ENCODE measurements at places on chromosomes 6 and 20.

- DNase-seq = no peak
These were observed 5.7 kb upstream of the L3MBTL3 start for GRCh38 chr6:130012728-130013127.

DNA sequence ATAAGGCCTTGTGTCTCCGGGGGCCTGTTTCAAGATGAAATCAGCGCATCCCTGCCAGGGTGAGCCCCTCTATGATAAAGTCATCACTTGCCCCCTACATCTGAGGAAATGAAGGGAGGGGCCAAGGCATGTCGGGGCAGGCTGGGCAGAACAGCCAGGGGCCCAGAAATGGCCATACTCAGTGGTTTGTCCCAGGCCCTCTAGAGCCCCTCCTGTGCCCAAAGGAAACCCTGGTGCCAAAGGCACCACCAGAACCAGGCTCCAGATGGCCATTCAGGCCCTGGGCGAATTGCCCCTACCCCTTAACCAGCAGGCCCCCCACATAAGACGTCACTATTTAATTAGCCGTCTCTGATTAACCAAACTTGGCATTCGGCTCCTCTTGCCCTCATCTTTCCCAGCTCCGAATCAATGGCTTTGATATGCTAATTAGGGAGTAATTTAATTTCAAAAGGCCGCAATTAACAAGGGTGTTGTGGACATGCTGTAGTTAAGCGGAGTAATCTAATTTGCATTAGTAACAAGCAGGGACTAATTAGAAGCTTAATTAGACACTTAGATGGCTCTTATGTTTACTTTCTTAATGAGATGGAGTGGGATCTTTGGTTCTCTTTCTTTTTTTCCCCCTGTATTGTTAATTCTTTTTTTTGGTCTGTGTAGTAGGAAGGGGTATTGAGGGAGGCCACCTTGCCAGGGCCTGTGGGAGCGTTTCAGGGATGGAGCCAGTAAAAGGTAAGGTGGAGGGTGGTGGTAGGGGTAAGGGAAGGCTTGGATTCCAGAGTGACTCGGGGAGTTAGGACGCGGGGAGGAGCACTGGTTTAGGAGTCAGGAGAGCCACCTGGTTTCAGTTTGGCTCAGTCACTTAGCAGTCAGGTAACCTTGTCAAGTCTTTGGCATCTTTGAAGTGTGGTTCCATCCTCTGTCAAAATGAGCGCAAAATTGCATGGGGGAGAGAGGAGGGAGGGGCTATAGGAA, 9.4 kb downstream of the FOXP4 start:
- no peak for DNase-seq

GRCh38 chr20:61120595-61121515, 131.2 kb upstream of the CDH4 start:
- peak; percentile 52 for DNase-seq

DNA sequence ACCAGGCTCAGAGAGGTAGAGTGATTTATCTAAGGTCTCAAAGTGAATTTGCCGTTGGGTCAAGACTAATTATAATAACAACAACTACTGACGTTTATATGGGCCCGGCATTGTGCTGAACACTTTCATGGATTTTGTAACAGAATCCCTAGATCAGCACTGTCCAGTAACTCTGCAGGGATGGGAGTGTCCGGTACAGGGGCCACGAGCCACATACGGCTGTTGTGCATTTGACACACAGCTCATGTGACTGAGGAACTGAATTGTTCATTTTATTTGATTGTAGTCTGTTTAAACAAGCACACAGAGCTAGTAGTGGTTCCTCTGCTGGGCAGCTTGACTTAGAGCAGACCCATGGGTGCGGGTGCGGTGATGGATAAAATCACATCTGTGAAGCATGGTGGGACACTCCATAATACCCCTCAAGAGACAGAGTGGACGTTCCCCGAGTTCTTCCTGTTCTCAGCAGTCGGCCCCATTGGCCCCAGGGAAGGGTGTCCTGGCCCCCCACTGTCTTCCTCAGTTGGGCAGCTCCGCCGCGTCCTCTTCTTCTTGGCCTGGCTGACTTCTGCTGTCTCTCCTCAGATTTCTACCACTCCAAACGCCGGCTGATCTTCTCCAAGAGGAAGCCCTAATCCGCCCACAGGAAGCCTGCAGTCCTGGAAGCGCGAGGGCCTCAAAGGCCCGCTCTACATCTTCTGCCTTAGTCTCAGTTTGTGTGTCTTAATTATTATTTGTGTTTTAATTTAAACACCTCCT, 6.8 kb downstream of the CDKN1A start:
- peak; percentile 12 for DNase-seq

DNA sequence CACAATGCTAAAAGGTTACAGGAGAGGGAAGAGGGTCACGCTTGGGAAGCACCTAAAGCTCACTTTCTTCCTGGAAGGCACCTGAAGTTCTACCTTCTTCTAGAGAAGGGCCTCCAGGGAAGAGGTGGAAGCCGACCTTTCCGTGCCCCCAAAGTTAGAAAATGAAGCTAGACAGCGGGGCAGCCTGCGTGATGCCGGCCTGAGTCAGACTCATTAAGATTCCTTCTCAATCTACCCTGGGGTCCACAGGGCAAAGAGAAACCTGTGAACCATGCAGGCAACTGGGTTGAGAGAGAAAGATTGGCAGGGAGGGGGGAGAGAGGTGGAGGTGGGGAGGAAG, 54.8 kb upstream of the CCDC167 start:
- peak; percentile 19 for DNase-seq

All from trophoblast cell (in vitro differentiated cells and primary cell).